Stimulated activated effector memory CD8-positive, alpha-beta T cell treated with anti-CD3 and anti-CD28 coated beads, Interleukin-12 subunit alpha, Interleukin-12 subunit beta, amount 100 ng/mL, for 72 hours (primary cell): ENCODE measurements at places on chromosomes 12 and 14.

DNA sequence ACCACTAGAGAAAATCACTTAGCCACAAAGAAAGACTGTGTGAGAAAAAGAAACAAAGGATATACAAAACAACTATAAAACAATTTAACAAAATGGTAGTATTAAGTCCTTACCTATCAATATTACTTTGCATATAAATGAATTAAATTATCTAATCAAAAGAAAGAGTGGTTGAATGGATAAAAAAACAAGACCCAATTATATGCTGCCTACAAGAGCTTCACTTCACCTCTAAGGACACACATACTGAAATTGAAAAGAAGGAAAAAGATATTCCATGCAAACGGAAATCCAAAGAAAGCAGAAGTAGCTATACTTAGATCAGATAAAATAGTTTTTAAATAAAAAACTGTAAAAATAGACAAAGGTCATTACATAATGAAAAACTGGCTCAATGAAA, 134.9 kb upstream of the CCDC196 start:
- no peak for DNase-seq

GRCh38 chr14:95302667-95303506, 16.8 kb downstream of the CLMN start:
- DNase-seq, result no peak

DNA sequence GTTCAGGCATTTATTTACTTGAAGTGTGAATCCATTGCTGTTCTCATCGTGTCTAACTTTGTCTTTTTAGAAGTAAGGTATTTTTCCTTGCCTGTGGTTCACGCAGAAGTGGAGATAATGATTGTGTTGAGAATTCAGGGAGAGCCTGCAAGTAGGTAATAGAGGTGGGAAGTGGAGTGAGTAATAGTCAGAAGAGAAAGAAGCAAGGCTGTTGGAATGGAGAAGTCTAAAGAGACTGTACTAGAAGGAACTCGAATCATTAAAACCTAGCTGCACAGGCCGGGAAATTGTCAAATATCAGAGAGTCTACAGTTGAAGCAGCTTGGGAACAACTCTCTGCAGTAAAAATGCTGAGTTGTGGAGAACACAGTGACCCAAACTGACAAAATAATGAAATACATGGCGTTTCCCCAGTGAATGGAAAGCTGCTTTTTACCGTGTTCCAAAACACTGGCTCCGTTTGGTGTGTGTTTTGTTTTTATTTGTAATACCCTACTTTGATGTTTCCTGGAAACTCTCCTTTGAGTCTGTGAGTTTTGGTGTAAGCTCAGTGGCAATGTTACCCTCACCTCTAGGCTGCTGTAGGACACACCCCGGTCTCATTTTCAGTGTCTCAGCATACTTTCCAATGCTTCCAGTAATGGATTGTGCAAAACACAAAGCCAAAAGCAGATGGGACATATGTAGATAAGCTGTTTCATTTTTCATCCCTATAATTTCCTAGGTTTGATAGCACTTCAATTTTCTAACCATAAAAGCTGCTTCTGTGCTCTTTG, 146.6 kb downstream of the CRADD start:
- no peak for DNase-seq

DNA sequence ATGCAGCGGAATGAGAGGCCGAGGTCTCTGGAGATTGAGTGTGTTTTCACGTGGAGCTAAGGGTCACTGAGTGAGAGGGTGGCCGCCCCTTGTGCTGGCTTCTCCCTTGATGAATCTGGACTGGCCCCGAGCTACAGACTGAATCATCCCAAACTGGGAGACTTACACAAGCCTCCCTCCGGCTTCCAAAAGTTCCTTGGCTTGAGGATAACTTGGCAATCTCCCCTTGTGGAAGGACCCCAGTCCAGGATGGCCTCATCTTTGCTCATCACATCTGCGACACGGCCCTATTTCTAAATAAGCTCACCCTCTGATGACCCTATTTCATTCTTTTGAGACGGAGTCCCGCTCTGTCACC, 41.5 kb upstream of the FBRSL1 start:
- no peak for DNase-seq

- no peak for DNase-seq
Observed at GRCh38 chr12:4648104-4648500, 749 bp downstream of the AKAP3 start.

GRCh38 chr12:30863839-30864238, 62.7 kb upstream of the TSPAN11 start:
- DNase-seq, result no peak

- DNase-seq, result no peak
Observed at GRCh38 chr14:85243321-85243720, 286.6 kb upstream of the FLRT2 start.

GRCh38 chr14:105034315-105035039, 13.6 kb upstream of the CDCA4 start:
- no peak for DNase-seq

- DNase-seq, result no peak
Observed at GRCh38 chr12:75975702-75976101, 55.9 kb downstream of the PHLDA1 start.

- no peak for DNase-seq
Observed at GRCh38 chr14:32572867-32573150, 243.7 kb downstream of the AKAP6 start.

- no peak for DNase-seq
Observed at GRCh38 chr12:52759218-52759617, 17.9 kb downstream of the KRT76 start.
